ENCODE measurements at places on chromosomes 6 and 20.
A peak's percentile ranks its signal among the peaks of the same experiment; 100 is the strongest.

- peak; percentile 49 for DNase-seq
Measured at GRCh38 chr20:53872561-53873229, 197.7 kb downstream of the BCAS1 start.

DNA sequence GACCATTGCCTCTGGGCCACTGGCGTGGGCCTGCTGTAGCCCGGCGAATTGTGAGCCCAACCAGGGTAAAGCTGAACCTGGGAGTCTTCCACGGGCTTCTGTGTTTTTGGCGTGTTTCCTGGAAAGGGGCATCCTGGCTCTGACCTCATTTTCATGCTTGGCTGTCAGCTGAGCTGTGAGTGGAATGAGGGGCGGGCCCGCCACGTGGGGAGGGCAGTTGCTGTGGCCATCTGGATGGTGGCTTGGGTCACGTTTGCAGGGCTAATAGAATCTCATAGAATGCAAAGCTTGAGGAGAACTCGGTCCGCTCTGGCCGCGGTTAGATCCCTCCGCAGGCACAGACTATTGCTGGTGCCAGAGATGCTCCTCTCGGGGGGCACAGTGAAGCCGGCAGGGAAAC lies 263.0 kb downstream of the SMOC2 start:
- no peak for DNase-seq

GRCh38 chr6:15496345-15497131 lies 166.3 kb downstream of the DTNBP1 start:
- no peak for DNase-seq

DNA sequence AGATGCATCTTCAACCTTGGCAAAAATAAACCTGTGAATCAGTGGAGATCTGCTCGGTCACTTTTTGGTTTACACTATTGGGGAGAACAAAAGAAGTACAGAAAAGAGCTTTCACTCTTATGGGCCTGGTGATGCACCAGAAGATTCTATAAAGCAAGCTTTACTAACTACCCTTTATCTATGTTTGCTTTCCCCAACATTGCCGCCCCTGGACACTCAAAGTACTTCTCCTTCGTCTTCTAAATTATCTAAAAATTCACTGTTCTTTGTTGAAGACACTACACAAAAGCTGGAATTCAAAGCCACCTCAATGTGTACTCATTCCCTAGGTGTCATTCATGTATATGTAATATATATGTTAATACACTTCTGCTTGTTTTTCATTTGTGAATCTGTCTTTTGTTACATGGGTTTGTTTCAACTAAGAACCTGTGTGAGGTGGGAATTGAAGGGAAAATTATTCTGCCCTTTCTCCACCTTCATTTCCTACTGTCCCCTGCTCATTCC lies 97.9 kb upstream of the BTN3A2 start:
- DNase-seq: no peak

- DNase-seq: no peak
Measured at GRCh38 chr6:95133578-95133977, 443.8 kb upstream of the MANEA start.

DNA sequence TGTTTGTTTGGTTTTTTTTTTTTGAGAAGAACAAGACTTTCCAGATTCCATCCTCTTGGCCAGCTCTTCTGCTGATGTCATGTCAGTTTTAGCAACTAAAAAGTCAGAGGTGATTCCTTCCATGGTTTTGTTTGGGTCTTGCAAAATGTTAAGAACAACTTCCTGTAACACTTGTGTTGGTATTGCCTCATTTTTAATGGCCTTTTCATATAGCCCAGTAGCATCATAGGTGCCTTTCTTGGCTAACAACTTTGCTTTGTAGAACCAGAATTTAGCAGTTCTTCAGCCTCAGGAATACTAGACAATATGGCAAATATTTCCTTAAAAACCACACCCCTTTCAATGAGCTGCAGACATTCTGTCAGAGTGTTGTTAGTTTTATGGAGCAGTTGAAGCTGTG lies 99.5 kb upstream of the SIRPG start:
- no peak for DNase-seq

DNA sequence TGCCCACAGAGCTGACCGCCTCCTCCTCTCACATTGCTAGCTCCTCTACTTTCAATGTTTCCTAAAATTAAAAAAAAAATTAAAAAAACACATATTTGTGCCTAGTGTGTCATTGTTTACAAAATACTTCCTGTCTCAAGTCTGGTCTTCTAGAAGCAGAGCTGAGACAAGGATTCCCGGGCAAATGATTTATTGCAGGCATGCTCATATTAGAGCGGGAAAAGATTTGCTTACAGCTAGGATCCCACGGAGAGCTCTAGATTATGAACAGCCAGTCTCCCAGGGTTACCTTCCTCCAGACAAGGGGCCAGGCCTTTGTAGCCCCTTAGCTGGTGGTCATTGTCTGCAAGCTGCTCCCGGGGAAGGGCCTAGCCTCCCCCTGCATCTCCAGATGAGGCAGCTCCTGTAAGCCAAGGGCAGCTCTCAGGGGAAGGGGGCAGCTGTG lies 9.4 kb downstream of the PACSIN1 start:
- DNase-seq: no peak

GRCh38 chr6:70219943-70220613 lies 82.8 kb downstream of the COL9A1 start:
- no peak for DNase-seq

GRCh38 chr6:37085198-37085597 lies 79.7 kb downstream of the FGD2 start:
- no peak for DNase-seq

DNA sequence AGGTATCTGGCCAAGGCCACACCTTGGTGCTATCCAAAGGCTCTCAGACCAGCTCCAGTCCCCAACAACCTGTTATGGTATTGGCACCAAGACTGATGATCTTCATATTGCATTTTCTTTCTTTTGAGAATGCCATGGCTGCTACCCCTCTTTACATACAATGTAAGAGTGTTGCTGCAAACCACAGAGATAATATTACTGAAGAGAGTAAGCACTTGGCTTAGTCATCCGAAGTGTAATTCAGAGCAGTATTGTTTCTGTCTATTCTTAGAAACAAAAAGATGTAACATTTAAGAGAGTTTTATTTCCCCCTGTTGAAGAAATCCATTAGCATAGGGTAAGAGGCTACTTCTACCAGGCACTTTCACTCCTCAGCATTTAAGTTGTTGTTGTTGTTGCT lies 212.5 kb downstream of the C6orf118 start:
- DNase-seq: no peak

DNA sequence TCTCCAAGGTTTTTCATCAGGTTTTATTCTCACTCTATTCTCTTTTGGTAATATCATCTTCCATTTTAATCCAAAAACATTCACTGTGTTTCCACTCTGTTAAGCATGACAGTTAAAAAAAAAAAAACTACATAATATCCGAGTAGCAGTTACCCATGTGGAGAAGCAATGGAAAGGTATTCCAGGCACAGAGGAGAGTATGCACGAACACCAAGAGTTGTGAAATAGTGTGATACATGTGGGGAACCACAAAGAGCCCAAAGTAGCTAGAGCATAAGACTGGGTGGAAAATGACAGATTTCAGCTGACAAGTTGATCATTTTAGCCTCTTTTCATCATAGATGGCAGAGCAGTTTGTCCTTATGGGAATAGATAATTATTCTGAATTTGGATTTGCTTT lies 19.9 kb upstream of the FBXL4 start:
- DNase-seq: no peak

GRCh38 chr20:53165452-53165851 lies 193.3 kb downstream of the TSHZ2 start:
- DNase-seq: no peak

DNA sequence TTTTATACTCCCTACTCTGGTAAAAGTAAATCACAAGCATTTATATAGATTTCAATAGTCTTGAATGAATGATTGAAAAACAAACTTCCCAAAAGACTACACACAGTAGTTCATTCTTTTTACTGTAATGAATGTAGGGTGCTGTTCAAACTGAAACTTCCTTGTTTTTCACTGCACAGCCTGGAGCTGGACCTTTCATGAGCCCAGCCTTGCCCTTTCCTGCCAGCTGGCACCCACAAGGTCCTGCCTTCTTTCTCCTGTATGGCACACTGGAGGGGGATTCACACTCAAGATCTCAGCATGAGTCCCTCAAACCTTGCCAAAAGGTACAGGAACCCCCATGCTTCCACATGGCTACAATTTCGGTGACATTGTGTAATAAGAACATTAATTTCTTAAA lies 50.9 kb downstream of the COL12A1 start:
- no peak for DNase-seq

DNA sequence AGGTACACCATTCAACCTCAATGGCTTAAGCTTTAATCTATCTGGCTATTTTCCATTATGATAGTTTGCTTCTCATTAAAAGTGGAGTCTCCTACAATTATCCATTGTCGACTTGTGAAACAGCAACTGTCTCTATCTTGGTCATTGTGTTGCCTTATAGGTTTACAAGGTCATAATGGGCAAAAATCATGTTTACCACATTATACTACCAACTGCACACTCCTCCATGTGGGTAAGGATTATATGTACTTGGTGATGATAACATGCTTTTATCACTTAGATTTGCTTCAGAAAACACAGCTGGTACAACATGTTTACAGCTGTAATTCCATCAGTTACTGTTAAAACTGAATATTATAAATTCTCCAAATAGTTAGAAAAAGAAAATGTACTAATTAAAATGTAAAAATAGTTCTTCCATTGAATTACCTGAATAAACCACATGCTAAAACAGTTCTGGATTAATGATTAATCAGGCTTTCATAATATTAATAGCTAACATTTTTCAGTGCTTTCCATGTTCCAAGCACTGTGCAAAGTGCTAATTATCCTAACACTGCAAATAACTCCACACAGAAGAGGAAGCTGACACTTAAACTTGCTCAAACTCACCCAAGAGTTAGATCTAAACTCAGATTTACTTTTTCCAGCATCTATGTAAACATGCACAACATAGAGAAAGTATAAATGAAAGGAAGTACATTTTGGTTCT lies 96.7 kb downstream of the OGFRL1 start:
- no peak for DNase-seq

- no peak for DNase-seq
Measured at GRCh38 chr6:138765896-138766655, 7.5 kb upstream of the CCDC28A start.

DNA sequence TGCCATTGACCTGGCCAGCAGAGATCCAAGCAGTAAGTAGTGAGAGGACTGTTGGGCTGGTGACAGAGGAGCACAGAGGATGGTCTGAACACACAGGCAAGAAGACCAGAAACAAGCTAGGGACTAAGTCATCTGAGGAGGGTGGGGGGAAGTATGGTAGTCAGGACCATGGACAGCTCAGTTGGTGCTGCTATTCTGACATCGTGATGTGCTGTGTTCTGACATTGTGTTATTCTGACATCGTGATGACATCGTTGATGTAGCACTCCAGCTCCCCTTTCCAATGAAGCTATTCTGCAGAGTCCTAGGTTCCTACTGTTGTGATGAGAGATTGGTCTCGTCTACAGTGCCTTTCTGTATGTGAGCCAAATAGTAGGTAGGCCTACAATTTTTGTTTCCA lies 28.7 kb downstream of the CFAP206 start:
- DNase-seq: peak; percentile 37

DNA sequence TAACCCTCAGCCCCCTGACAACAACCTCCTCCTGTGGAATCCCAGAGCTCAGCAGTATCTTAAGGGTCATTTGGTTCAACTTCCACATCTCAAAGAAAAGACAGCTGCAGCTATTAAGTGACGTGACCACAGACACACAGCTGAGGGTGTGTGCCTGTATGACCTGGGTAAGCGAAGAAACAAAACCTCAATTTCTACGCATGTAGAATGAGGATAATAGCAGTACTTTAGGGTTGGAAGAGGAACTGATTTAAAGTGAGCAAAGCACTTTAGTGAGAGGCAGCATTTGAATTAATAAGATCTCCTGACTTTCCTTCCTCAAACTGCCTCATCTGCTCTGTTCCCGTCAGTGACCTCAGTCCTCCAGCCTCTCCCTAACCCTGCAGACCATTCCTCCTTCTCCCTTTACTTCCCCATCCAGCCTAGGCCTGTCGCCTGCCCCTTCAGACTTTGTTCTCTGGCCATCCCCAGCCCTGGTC lies 6.8 kb upstream of the ARMC2 start:
- no peak for DNase-seq

DNA sequence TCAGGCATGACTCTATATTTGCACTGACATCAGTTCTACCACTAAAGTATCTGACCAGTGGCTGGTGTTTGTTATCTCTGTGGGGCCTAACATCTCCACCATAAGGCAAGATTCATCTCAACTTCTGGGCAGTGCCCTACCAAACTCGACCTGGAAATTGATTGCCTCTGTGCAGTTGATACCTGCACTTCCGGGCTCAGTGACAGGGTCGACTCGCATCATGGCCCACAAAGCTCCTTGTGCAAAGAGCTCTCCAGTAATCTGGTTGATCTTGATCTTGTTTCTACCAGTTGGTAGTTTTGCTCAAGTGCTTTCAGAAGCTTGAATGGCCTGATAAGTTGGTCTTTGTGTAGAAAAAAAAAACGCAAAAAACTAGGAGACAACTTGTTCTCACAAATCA lies 501.1 kb upstream of the JAG1 start:
- DNase-seq: no peak

- DNase-seq: no peak
Measured at GRCh38 chr6:34230653-34231371, 5.9 kb upstream of the HMGA1 start.

GRCh38 chr6:150697515-150697914 lies 97.8 kb downstream of the PLEKHG1 start:
- no peak for DNase-seq

DNA sequence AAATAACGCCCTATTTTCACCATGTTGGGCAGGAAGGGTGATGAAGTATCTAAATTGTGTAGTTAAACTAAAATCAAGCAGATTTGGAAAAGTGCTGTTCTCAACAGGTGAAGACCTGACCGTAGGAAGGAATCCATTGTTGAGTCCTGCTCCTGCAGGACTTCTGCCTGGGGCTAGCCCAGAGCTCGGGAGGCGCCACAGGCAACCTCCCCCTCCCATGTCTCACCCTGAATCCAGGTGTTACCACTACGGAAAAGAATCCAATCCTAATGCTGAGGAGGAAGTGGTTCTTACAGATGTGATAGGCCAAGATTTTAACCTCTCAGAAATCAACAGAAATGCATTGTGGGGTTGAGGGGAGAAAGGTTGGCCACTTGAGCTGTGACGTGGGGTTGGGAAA lies 30.2 kb downstream of the RAB22A start:
- DNase-seq: no peak

- DNase-seq: no peak
Measured at GRCh38 chr20:11170565-11170964, 496.8 kb upstream of the JAG1 start.

DNA sequence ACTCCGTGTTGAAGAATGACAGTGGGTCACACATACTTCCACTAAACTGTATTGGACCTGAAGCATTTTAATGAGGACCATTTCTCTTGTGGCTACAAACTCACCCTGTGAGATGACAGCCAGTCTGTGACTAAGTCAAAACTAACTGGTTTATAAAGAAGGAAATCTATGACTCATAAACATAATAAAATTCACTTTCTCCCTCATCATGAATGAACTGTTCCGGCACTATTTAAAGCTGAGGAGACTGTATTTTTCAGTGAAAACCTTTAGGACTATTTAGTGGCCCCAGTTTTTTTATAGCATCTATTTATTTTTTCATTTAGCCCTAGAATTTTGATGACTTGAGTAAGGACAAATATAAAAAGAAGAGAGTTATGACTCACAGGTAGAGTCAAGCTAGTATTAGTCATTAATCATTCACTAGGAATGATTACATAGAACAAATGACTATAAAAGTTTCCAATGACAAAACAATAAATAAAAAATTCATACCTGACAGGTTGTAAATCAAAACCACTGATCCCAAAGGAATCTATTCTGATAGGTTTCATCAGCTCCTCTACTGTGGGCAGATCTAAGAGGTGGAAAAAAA lies 34.2 kb downstream of the CEP162 start:
- no peak for DNase-seq

- DNase-seq: no peak
Measured at GRCh38 chr20:5657190-5657875, 92.9 kb upstream of the SHLD1 start.

Measured in stimulated activated CD4-positive, alpha-beta T cell treated with anti-CD3 and anti-CD28 coated beads, Interleukin-4, amount 100 ng/mL, for 24 hours (primary cell).